Omental fat pad (tissue), 4 donors: ENCODE measurements at places on chromosomes 12 and 14. TPM values are rescaled to one million over a fixed set of nuclear protein-coding genes. Genes with fewer than 3 reads are reported as not detected.

DNA sequence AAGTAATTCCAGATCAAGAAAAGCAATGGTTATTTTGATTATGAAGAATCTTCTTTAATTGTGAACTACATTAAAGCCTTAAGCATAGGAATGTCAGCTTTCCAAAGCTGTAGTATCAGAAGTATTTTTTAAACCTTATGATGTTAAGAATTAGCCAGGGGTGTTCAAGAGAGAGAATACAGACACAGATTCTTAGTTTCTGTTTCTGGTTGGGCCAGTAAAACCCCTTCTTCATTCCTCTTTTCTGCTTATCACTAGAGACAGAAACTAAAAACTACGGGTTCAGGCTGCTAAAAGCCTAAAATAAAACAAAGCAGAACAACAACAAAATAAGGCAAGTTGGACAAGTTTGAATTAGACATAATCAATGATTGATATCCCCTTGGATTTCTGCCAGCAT lies 38.2 kb downstream of the IFT43 start:
- DNase-seq, result no peak

The ARMH4 gene
- 3.7 TPM for total RNA-seq

The SYT1 gene
- 0.72 TPM for total RNA-seq

DNA sequence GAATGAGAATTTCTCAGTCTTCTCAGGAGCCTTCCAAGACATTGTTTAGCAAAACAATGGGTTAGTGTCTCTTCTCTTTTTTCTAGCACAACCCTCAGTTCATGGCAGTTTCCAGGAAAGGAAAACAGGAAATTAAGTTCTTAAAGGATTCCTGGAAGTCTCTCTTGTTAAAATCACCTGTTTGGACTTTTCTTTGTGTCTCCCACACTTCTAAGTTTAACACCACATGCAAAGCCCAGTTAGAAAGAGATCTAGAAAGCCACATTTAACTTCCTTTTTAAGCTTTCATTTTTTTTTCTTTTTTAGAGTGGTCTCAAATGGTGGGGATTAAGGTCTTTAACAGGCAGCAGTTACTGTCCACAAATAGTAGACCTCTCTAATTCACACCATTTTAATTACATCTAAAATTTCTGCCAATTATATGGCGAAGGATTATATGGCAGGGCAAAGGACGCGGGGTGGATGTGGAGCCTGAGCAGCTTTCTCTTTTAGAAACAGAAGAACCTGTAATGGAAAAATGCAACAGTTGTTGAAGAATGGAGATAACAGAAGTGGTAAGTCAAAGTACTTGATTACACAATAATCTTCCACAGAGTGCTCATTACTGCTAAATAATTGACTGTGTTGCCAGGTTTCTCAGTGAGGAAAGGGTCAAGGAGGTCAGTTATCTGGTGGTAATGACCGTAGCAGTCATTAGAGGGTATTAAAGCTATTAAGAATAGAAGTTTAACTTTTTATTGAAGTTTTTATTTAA lies 298.6 kb downstream of the AKAP6 start:
- DNase-seq, result no peak

- no peak for DNase-seq
Observed at GRCh38 chr12:94133964-94134795, 14.2 kb upstream of the PLXNC1 start.

The TAS2R9 gene
- not detected for total RNA-seq
